Ovary (tissue), 10 donors: ENCODE measurements at places on chromosomes 13 and 19. TPM values are rescaled to one million over a fixed set of nuclear protein-coding genes. Genes with fewer than 3 reads are reported as not detected.

OR7D2 gene
- not detected for polyA plus RNA-seq

GARIN5B gene
- polyA plus RNA-seq = not detected

ZNF486 gene
- polyA plus RNA-seq = 9.0 TPM

PDE4C gene
- polyA plus RNA-seq = 0.50 TPM

MCEMP1 gene
- polyA plus RNA-seq = 0.06 TPM

UQCR11 gene
- 87.9 TPM for polyA plus RNA-seq

CCDC122 gene
- polyA plus RNA-seq = 5.2 TPM
